Endothelial cell (in vitro differentiated cells): ENCODE measurements at places on chromosomes 2 and 18. TPM values are rescaled to one million over a fixed set of nuclear protein-coding genes. Genes with fewer than 3 reads are reported as not detected.

Gene MOCOS
- 0.56 TPM for total RNA-seq

Gene CD302
- 5.2 TPM for total RNA-seq

Gene SPC25
- 6.2 TPM for total RNA-seq

Gene ERFE
- 0.41 TPM for total RNA-seq

Gene AGAP1
- 43.9 TPM for total RNA-seq

Gene LRRC30
- total RNA-seq, result not detected

Gene TUBA4B
- not detected for total RNA-seq

DNA sequence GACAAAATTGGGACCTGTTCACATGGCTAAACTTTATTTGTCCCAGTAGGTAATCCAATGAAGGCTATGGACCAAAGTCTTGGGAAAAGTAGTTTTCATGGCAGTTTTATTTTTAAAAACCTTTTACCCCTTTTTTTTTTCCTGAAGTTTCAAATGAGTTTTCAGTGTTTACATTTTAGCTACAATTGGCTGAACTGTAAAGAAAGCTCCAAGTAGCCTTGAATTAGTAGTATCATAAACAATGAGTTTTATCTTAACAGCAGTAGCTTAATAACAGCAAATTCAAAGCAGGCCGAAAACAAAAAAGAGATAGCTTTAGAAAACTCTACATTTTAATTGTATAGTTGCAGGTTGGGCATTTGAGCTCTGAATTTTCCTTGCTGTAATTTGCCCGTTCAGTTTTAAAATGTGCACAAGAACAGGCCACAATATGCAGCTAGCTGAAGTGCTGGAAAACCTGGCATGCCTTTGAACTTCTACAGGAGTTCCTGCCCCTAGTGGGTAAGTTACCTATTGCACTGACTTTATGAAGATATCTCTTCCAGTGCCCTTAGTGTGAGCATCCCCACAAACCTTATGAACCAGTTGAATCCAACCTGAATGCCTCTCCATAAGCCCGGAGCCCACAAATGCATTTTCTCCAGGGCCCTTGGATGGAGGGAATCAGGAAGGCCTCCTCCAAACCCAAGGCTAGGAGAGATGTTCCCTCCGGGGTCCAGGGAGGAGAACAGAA, 106.7 kb downstream of the XRCC5 start:
- DNase-seq, result no peak

GRCh38 chr2:114699423-114699944, 257.0 kb downstream of the DPP10 start:
- no peak for DNase-seq

DNA sequence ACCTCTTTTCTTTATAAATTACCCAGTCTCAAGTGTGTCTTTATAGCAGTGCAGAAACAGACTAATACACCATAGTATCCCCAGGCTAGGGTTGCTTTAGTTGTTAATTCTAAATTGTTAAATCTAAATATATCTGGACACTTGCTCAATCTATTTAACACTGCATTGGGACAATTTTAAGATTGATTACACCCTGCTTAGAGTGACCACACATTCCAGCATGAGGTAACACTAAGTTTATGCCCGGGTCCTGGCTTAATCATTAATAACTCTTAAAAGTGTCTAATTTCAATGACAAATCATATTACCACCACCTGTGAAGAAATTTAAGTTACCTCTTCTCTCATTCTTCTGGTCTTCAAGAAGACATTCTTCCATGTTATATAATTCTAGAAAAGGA, 131.4 kb downstream of the ZNF385B start:
- DNase-seq, result no peak

DNA sequence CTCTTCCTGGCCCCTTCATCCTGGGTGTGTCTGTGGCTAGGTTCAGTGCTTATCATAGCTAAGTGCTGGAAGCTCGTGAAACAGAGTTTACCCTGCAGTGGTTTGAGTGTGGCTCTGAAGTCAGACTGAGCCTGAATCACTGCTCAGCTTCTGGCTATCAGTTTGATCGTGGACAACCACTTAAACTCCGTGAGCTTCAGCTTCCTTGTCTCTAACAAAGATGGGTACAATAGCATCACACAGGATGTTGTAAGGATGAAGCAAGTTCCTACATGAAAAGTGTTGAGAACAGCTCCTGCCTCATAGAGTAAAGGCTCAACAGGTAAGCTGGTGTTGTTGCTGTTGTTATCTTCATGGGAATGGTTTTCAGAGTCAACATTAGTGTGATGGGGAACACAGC, 210.3 kb downstream of the CLIP4 start:
- no peak for DNase-seq

GRCh38 chr2:233385489-233386044, 31.3 kb downstream of the DGKD start:
- DNase-seq, result no peak

GRCh38 chr2:181662287-181662686, 5.4 kb upstream of the CERKL start:
- DNase-seq, result no peak

DNA sequence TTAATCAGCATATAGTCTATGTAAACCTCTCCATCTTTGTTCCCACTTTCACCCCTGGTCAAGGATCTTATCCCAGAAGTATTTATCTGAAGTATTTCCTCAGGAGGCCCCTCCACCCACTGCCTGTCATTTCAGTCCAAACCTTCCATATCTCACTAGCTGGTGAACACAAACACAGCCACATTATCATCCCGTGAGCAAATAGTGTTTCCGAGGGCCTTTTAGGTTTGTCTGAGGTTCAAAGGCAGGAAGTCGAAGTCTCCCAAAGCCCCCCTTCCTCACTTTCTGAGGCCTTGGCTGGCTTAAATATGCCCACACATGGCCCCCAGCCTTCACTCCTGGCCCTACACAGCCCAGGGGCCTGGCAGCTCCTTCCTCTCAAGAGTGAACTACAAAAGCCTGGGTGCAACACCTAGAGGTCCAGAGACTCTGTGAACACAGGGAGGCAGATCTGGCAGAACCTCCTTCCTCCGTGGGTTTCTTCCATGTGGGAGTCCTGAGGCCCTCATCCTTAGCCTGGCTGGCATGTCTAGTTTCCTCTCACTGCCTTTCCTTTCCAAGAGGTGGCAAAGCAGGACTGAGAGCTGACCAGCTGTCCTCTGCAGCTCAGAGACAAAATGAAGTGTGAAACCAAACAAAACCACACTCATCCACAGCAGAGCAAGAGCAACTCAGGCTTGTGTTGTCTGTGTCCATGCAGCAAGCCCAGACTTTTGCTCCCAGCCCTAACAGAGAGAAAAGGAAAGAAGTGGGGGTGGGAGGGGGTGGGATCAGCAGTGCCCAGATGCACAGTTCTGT, 264.2 kb downstream of the SS18 start:
- no peak for DNase-seq
